OCI-LY7 (cell line): ENCODE measurements at places on chromosomes 5 and 9.

DNA sequence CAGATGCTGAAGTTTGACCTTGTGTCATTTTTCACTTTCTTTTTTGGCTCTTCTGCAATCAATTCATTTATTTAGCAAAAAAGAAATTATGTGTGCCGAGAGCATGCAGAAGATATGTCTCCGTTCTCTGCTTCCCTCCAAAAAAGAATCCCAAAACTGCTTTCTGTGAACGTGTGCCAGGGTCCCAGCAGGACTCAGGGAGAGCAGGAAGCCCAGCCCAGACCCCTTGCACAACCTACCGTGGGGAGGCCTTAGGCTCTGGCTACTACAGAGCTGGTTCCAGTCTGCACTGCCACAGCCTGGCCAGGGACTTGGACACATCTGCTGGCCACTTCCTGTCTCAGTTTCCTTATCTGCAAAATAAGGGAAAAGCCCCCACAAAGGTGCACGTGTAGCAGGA lies 2.4 kb downstream of the FGFR4 start:
- no peak for DNase-seq

DNA sequence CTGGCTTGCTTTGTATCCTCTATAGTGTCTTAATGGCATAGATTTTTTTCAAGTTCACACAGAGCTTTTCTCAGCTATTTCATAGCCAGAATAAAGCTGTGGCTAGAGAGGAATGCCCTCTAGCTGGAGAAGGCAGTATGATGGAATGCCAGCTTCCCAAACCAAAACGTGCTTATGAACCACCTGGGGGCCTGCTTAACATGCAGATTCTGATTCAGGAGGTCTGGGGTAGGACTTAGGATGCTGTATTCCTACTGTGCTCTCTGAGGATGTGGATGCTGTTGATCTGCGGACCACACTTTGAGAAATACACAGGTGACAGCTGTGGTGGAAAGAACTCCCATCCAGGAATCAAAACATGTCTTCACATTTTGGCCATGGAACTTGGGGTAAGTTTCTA lies 49.9 kb upstream of the DPYSL3 start:
- DNase-seq: no peak

GRCh38 chr5:90020575-90021538 lies 388.7 kb downstream of the CETN3 start:
- DNase-seq: no peak

DNA sequence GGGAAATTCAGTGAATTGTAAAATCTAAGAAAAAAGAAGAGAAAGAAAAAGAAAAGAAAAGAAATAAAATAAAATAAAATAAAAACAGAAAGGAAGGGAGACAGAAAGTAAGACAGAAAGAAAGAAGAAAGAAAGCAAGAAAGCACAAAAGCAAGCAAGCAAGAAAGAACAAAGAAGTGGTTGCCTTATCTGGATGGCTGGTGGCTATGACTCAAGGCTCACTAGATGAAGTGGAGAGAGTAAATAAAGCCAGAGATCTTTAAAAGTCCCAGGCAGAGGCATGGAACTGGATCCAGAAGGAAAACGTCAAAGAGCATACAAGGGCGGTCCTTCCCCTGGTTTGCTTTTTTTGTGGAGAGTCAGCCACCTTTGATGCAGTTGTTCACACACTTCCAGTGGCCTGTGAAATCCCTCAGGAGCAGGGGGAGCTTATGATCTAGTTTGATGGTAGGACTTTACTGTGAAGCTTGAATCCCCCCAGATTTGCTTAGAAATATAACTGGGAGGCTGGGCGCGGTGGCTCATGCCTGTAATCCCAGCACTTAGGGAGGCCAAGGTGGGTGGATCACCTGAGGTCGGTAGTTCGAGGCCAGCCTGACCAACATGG lies 176.7 kb upstream of the HMHB1 start:
- DNase-seq: no peak

DNA sequence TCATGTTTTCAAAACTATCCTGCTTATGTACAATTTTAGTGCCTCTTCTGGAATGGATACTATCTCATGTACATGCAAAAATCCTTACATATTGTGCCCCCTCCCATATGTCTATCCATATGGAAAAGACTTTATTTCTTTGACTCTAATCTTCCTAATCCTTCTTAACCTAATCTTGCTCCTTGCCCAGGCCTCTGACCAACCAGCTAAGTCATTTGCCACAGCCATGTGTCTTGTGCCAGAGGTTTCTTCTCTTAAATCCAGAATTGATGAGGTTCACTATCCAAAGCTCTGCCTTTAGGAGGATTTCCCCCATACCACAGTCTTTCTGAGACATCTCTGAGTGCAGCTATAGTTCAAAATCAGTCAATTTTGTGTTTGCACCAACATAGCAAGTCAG lies 68.9 kb upstream of the RNF180 start:
- no peak for DNase-seq

DNA sequence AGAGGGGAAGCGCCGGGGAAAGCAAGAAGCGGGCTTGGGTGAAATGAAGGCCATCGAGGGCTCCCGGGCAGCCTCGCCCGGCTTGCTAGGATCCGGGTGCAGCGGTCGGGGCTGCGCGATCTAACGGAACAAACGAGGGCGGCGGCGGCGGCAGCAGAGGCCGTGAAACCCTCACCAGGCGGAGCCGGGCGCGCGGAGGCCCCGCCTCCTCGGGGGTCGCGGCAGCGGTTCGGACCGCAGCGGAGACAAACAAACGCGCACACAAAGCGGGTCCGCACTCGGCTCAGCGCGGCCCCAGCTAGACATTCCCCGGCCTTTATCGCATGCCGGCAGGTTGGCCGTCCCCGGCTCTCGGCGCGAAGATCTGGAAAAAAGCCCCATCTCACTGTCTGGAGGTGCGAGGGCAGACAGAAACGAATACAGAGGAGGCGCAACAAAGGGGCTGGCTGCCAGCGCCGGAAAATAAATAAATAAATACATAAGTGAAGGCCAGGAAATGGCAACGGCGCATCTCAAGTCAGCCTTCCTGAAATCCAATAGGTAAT lies 10.5 kb upstream of the TRIM36 start:
- DNase-seq: no peak

- no peak for DNase-seq
These were observed 260.5 kb upstream of the MVB12B start for GRCh38 chr9:126066131-126066530.

- no peak for DNase-seq
These were observed 383.6 kb downstream of the CCDC171 start for GRCh38 chr9:15936306-15936921.

- no peak for DNase-seq
These were observed 906.7 kb downstream of the NR2F1-AS1 start for GRCh38 chr5:92674321-92674720.

GRCh38 chr5:139693676-139694364 lies 45.7 kb downstream of the CXXC5 start:
- no peak for DNase-seq

DNA sequence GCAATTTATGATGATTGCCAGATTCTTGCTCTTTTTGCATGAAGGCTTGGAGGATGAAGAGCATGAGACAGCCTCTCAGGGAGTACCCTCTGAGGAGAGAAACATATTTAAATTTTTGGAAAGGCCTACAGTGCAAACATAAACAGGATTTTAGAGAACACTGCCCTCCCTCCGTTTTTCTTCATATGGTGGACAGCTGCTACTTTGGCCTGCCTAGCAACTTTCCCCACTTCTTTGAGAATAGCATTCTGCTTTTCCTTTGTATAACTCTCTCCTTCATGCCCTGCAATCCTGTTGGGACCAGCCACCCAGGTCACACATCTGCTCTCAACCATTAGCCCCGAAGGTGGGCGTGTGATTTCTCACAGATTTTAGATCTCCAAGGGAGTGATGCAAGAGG lies 20.5 kb upstream of the TXN start:
- no peak for DNase-seq

DNA sequence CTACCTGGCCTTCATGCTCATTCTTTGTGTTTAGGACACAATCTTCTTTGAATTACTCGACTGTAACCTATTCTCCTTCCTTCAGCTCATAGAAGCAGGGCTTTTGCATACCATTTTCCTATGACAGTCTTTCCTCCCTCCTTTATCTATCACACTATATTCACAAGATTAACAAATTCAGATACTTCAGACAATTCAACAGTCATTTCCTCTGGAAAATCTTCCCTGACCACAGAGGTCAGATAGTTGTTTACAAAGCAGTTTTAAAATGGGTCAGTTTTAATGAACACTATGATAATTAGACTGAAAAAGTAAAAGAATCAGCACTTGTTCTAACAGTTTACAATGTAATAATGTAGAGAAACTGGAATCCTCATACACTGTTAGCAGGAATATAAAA lies 4.3 kb downstream of the CAAP1 start:
- no peak for DNase-seq

DNA sequence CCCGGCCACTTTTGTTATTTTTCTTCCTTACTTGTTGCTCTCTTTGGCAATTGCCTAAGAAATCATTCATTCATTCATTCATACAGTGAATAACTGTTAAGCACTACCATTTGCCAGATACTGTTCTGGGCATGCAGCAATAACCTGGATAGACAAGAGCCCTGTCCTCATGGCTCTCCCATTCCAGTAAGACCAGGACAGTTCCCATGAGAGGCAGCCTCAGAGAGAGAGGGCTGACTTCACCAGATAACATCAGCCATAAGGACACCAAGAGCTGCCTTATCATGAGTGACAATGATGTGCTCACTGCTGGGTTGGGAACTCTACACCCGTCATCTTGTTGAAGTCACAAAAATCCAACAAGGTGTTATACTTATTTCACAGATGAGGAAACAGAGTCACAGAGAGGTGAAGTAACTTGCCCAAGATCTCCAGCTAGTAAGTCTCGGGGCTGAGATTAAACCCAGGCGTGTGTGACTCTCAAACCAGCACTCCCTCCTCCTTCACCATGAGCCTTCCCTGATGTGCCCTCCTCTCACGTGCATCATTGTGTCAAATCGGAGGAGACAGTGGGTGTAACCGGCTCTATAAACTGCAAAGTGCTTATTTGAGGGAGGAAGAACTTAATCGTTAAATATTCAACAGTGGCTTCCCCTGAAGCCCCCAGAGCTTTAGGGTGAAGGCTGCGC lies 61.1 kb upstream of the TBC1D2 start:
- DNase-seq: no peak

GRCh38 chr9:115211413-115212124 lies 93.6 kb upstream of the TNC start:
- DNase-seq: no peak

DNA sequence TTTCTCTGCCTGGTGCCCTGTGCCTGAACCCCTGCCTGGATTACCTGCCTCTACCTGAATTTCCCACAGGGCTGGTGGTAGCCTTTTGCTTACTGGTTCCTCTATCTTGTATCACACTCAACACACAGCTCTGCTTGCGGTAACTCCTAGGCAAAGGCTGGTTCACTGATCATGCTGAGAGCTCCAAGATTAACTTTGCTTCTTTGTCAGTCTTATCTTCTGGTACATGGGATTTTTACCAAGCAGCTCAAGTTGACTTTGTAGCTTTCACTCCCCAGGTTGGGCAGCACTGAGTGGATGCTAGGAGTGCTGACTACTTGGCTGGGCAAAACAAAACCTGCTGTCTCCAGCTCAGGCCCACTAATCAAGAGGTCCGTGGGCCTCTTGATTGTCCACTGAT lies 145.9 kb upstream of the GLRA1 start:
- no peak for DNase-seq

- peak; percentile 75 for DNase-seq
These were observed 27.4 kb downstream of the LNPEP start for GRCh38 chr5:96963267-96963666.

DNA sequence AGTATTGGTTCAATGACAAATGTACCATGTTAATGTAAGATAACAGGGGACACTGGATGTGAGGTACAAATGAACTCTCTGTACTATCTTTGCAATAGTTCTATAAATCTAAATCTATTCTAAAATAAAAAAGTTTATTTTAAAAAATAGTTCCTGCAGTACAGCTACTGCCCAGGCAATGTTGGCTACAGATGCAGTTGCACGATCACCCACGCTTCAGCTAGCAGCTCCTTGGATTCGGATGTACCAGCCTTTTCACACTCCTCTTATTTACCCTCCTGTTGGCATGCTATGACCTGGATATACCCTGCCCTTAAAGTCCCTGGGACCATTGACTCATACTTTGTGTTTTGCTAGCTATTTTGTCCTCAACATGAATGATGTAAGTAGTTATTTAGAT lies 185.4 kb upstream of the SMARCA2 start:
- DNase-seq: no peak

DNA sequence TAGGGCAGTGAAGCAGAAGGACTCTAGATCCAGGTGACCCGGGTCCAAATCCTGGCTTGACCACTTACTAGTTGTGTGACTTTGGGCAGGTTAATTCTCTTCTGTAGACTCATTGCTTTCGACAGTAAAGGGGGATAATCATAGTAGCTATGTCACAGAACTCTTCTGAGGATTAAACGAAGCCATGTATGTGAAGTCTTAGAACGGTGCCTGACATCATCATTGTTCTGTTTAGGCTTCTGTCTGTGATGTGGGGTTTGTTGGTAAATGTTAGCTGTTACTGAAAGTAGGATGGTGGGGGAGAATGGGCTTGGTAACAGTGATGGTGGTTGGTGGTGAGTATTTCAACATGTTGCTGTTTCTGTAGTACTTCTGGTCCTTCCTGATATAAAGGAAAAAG lies 73.7 kb downstream of the MAP1B start:
- no peak for DNase-seq

DNA sequence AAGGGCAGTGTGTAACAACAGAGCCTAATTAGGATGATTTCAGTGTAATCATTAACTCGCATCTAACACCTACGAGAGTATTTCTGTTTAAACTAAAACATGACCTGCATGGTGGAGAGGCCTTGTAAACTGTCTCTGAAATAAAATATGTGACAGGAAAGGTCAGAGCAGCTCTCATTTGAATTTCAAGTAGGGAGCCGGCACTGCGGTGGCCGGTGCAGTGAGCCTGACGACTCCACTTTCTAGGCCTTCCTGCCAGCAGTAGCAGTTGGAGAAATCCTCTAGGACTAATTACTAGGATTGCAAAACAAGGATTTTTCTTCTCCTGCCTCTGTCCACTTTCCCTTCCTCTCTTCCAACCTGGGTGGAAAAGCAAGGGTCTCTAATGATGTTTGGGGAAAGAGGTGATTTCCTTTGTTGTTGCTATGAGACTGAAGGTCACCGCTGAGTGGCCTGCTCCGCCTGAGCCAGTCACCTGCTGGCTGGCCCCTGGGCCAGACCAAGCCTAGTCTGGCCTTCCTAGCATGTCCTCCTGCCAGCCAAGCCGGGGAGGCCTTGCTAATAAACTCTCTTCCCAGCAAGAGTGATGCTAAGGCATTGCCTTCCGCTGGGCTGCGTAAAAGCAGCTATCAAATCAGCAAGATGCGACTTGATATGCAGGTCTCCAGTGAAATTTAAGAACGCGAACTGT lies 245.7 kb downstream of the PSAT1 start:
- no peak for DNase-seq
